Mesenchymal stem cell (in vitro differentiated cells and primary cell): ENCODE measurements at places on chromosomes 13 and 19.

DNA sequence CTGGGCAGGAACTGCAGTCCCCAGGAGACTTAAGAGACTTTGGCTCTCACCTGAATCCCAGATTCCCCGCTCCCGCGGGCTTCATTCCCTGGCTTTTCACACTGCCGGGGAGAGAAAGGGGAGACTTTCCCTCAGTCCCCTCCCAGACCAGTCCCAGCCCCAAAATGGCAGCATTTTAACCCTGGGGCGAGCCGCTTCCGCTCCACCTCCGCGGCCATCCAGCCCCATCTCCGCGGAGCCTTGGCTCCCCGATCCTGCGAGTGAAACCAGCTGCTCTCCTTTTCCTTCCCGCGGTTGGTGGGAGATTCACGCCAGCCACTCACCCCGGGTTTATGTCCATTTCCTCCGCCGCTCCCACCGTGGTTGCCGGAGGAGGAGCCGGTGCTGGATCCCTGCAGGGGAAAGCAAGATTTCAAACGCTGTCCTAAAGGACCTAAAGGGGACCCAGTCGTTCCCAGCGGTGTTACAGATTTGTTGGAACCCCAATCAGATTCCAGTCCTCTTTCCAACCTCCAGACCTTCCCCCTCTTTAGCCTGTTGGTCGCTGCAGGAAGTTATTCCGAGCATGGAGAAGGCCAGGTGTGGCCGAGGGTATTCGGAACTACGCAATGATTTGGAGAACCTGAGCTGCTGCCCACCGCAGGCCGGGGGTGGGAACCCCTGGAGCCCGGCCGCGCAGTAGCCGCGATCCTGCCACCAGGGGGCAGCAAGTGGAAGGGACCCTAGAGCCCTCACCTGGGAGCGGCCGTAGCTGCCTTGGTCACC is 3.4 kb downstream of the DMKN start:
- no peak overlapping the region for H3K27ac ChIP-seq
- no peaks in the 10 kb centered on the region for H3K36me3 ChIP-seq
- peaks cover 14% of the 10 kb centered on the region for H3K4me1 ChIP-seq
- no peak overlapping the region for H3K4me3 ChIP-seq
- peaks cover 80% of the 10 kb centered on the region for H3K27me3 ChIP-seq

- peaks cover 40% of the 10 kb centered on the region for H3K36me3 ChIP-seq
- H3K4me1 ChIP-seq, result peaks cover 12% of the 10 kb centered on the region
- peak overlapping the region; percentile 40 for H3K4me3 ChIP-seq
- no peak overlapping the region for H3K27ac ChIP-seq
Observed at GRCh38 chr19:43667126-43667875, 2.7 kb downstream of the PLAUR start.

GRCh38 chr19:1992759-1993260 is 22.7 kb downstream of the BTBD2 start:
- no peaks in the 10 kb centered on the region for H3K4me1 ChIP-seq
- peaks cover 62% of the 10 kb centered on the region for H3K36me3 ChIP-seq
- H3K27ac ChIP-seq, result no peak overlapping the region
- H3K4me3 ChIP-seq, result no peak overlapping the region

DNA sequence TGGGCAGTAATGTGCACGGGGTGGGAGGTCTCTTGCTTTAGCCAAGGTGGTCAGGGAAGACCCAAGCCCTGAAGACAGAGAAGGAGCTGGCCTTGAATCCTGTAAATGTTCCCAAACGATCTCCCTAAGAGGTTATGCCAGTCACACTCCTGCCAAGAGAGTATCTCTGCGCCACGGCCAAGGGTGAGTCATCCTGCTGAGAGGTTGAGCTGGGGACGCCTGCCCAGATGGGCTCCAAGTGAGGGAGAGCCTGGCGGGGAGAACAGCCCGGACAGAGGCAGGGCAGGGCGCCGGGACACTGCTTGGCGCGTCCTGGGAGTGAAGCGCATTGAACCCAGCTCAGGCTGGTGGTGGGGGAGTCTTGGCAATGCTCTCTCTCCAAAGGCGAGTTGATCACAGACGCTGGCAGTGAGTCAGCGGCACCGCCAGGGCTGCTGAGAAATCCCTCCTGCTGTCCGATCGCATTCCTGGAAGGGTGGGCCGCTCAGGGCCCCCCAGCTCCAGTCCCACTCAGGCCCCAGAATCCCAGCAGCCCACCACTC is 16.4 kb downstream of the SULT2B1 start:
- no peaks in the 10 kb centered on the region for H3K27me3 ChIP-seq
- DNase-seq, result peak; percentile 93
- H3K4me3 ChIP-seq, result peak overlapping the region; percentile 59
- H3K4me1 ChIP-seq, result peaks cover 20% of the 10 kb centered on the region

- no peaks in the 10 kb centered on the region for H3K27me3 ChIP-seq
- peaks cover 7% of the 10 kb centered on the region for H3K4me1 ChIP-seq
- no peak overlapping the region for H3K4me3 ChIP-seq
- no peak for DNase-seq
Observed at GRCh38 chr13:110993788-110994187, 78.9 kb upstream of the ANKRD10 start.

DNA sequence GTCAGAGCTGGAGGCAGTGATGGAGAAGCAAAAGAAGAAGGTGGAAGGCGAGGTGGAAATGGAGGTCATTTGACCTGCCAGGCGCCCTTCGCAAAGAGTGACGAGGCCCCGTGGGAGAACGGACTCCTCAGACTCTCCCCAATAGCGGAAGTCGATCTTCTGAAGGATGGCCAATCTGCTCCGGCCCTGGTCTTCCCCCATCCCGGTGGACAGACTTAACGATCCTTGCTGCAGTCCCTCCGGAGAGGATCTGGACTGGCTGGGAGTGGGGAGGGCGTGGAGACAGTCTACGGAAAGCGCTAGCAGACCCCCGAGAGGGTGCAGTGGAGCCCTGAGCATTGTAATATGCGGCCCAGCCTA is 11.9 kb downstream of the EPS8L1 start:
- peak overlapping the region; percentile 61 for H3K4me3 ChIP-seq
- peaks cover 39% of the 10 kb centered on the region for H3K27me3 ChIP-seq
- peaks cover 32% of the 10 kb centered on the region for H3K4me1 ChIP-seq
- no peak for DNase-seq

GRCh38 chr13:91273675-91274074 is 73.8 kb upstream of the MIR17HG start:
- no peaks in the 10 kb centered on the region for H3K27me3 ChIP-seq
- no peaks in the 10 kb centered on the region for H3K36me3 ChIP-seq
- H3K27ac ChIP-seq, result no peak overlapping the region

DNA sequence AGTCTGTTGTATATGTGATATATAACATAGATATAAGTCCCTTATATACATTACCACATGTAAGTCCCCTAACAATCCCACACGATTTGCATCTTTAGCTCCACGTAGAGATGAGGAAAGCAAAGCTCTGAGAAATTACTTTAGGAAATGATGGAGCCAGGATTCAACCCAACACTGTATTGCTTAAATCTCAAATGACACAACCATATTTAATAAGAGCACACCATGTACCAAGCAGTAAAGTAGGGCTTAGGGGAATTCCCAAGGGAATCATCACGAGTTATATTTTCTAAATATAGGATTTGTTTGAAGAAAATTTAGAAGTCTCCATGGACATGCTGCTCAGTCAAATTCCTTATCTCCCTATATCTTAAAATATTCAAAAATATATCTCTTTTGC is 61.3 kb upstream of the POMP start:
- no peak overlapping the region for H3K4me3 ChIP-seq
- no peak overlapping the region for H3K27ac ChIP-seq
- H3K27me3 ChIP-seq, result peaks cover under 1% of the 10 kb centered on the region
- H3K36me3 ChIP-seq, result no peaks in the 10 kb centered on the region

DNA sequence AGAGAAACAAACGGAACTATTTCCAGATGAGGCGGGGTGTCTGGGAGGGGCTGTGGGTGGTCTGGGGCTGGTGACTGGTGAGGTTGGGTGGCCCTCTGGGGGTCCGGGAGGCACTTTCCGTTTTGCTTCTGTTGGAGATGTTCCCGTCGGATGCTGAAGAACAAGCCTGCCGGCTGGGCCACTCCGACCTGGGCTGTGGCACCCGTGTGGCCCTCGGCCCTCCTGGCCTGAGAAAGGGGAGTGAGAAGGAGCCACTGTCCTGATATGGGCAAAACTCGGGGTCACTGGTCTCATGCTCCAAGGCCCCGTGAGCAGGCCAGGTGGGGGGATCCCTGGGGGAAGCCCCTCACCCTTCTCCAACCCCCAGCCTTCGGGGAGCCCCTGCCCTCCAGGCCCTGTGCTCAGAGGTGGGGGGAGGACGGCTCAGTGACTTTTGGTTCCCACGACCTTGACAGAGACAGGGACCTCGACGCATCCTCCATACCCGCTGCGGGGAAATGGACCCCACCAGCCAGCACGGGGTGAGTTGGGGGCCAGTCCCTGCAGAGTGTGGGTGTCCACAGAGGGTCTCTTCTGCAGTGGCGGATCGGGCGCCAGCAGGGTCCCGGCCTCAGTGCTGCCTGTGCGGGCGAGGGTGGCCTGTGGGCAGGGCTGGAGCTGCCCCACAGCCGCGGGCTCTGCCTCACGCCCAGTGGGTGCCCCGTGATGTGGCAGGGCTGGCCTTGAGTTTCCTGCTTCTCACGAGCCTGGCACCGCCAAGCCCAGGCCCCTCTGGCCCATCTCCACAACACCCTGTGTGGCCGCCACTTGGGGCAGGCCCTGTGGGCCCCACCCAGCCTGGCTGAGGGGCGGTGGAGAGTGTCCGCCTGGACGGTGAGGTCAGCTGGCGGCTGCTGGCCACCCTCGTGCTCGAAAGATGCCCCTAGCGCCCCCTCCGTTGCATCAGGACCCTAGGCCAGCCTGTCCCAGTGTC is 4.4 kb upstream of the TBXA2R start:
- H3K27ac ChIP-seq, result no peak overlapping the region
- no peaks in the 10 kb centered on the region for H3K27me3 ChIP-seq
- peaks cover 17% of the 10 kb centered on the region for H3K36me3 ChIP-seq
- no peak overlapping the region for H3K4me3 ChIP-seq
- peaks cover 39% of the 10 kb centered on the region for H3K4me1 ChIP-seq

DNA sequence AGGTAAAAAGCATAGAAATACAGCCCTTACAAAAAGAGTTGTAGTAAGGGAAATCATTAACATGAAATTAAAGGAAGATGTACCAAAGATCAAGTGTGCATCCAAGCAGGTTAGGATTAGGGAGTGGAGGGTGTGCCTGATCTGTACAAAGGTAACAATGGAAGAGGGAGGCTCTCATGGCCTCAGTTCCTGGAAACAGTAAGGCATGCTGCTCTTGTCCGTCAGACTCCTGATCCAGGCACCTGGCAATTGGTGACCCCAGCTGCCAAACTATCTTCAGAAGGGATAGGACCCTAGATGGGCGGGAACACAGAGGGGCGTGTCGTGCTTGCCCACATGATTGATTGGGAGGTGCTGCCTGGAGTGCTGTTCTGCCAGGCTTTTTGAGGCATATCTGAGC is 4.5 kb downstream of the TEX26 start:
- no peak for DNase-seq
- H3K27ac ChIP-seq, result no peak overlapping the region
- H3K27me3 ChIP-seq, result peaks cover 21% of the 10 kb centered on the region
- H3K4me3 ChIP-seq, result no peak overlapping the region
- no peaks in the 10 kb centered on the region for H3K36me3 ChIP-seq

- H3K4me1 ChIP-seq, result no peaks in the 10 kb centered on the region
- no peaks in the 10 kb centered on the region for H3K27me3 ChIP-seq
- no peak for DNase-seq
- H3K27ac ChIP-seq, result no peak overlapping the region
- no peak overlapping the region for H3K4me3 ChIP-seq
Observed at GRCh38 chr13:83815598-83815997, 66.7 kb downstream of the SLITRK1 start.

GRCh38 chr13:98466634-98467236 is 110.2 kb downstream of the STK24 start:
- no peaks in the 10 kb centered on the region for H3K27me3 ChIP-seq
- H3K27ac ChIP-seq, result no peak overlapping the region
- peak; percentile 72 for DNase-seq
- no peak overlapping the region for H3K4me3 ChIP-seq
- H3K36me3 ChIP-seq, result peaks cover 64% of the 10 kb centered on the region
- H3K4me1 ChIP-seq, result no peaks in the 10 kb centered on the region

DNA sequence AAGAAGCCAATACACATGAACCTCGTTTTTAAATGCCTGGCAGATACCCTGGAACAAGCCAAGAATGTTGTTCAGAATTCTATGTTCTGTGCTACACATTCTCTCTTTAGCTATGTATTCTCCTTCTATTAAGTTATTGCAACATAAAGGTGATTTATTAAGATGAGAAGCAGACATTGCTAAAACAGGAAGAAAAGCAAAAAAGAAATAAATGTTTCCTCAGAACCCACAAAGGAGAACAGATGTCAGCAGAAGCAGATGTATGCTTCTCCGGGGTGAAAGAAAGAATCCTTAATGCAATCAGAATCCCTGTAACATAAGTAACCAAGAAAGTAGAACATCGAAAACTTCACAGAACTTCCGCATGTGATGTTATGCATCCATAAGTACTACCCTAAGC is 302.9 kb downstream of the DCT start:
- H3K36me3 ChIP-seq, result no peaks in the 10 kb centered on the region
- no peak overlapping the region for H3K27ac ChIP-seq
- H3K27me3 ChIP-seq, result no peaks in the 10 kb centered on the region
- no peaks in the 10 kb centered on the region for H3K4me1 ChIP-seq

GRCh38 chr13:21546372-21546771 is 57.6 kb downstream of the MICU2 start:
- no peaks in the 10 kb centered on the region for H3K36me3 ChIP-seq
- H3K4me3 ChIP-seq, result no peak overlapping the region
- H3K27me3 ChIP-seq, result no peaks in the 10 kb centered on the region
- H3K27ac ChIP-seq, result no peak overlapping the region

- no peak for DNase-seq
- no peaks in the 10 kb centered on the region for H3K36me3 ChIP-seq
- H3K27ac ChIP-seq, result no peak overlapping the region
- H3K4me1 ChIP-seq, result peaks cover 4% of the 10 kb centered on the region
Observed at GRCh38 chr19:36773223-36773579, 594 bp upstream of the ZNF850 start.

DNA sequence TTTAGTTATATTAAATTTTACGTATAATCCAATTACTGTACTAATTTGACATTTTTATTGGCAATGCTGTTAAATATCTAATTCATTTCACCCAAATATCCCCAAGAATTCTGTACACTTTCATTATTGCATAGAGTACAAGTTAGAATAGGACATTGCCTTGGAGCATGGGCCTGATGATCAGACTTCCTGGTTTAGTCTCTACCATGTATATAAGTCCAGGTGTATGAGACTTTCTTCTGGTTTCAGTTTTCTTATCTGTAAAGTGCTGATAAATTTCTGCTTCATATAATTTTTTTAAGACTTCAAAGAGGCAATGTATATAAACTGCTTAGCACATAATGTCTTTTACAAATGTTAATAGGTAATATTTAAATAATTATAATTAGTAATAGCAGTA is 179.4 kb downstream of the KLF12 start:
- no peaks in the 10 kb centered on the region for H3K4me1 ChIP-seq
- no peak for DNase-seq
